MG63 (cell line): ENCODE measurements at places on chromosomes 5 and 9. TPM values are rescaled to one million over a fixed set of nuclear protein-coding genes. Genes with fewer than 3 reads are reported as not detected.

Gene ASB6
- 11.1 and 24.4 TPM in 2 replicates for total RNA-seq

Gene PCDHB2
- 6.0 and 7.0 TPM in 2 replicates for total RNA-seq

Gene NRG2
- 0.94 and 2.8 TPM in 2 replicates for total RNA-seq

Gene PCDHAC2
- 0.07 TPM in 1 of 2 replicates, not detected in the other for total RNA-seq

Gene GPR150
- total RNA-seq = not detected in 2 replicates

Gene DENND1A
- 10.6 and 35.3 TPM in 2 replicates for total RNA-seq

Gene DAB2
- 49.6 and 53.1 TPM in 2 replicates for total RNA-seq
